Forelimb muscle (tissue), 1 donor: ENCODE measurements at places on chromosomes 2 and 18. TPM values are rescaled to one million over a fixed set of nuclear protein-coding genes. Genes with fewer than 3 reads are reported as not detected.

RAX gene
- not detected for polyA plus RNA-seq

TUBB6 gene
- 224 TPM for polyA plus RNA-seq

- peak; percentile 25 for DNase-seq
Measured at GRCh38 chr2:211745295-211746097, 793.1 kb downstream of the ERBB4 start.

DNA sequence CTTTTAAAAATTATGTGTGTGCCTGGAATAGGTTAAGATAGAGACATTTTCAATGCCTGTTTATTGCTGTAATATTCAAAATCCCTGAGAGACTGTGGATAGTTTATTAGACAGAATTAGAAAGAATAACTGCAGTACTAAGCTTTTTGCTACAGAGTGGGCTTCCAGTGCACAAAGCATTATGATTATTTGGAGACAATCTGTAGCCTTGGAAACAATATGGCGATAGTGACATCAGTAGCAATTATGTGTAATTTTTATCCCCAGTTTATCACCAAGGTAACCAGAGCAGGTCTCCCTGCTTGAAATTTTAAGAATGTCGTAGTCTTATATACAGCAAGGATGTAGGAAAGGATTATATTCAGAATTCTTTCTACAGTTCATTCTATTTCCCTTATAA, 100.0 kb downstream of the MYO3B start:
- no peak for DNase-seq

SGPP2 gene
- 1.2 TPM for polyA plus RNA-seq

CAPG gene
- 12.4 TPM for polyA plus RNA-seq

CCDC74B gene
- polyA plus RNA-seq: 1.1 TPM

CCDC102B gene
- polyA plus RNA-seq: 11.9 TPM

- no peak for DNase-seq
Measured at GRCh38 chr2:38129987-38130386, 54.0 kb upstream of the CYP1B1 start.

IL1A gene
- not detected for polyA plus RNA-seq

DNA sequence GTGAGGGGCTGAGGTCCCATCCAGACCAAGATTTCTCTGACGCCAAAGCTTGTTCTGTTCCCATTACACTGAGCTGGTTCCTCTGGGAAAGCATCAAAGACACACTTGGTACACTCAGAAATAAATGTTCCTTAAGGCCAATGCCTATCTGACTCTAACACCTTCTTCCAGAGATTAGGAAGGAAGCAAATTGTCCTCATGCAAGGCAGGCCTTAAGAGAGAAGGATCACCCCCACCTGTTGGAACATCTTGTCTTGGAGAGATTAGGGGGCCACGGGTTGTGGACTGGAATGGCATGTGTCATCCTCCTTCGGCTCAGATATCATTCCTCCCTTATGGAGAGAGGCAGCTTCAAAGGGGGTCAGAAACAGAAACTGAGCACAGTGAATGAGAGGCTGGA, 100.2 kb downstream of the ANKRD44 start:
- no peak for DNase-seq

MAB21L4 gene
- polyA plus RNA-seq: not detected

UGT1A10 gene
- polyA plus RNA-seq: not detected

DNA sequence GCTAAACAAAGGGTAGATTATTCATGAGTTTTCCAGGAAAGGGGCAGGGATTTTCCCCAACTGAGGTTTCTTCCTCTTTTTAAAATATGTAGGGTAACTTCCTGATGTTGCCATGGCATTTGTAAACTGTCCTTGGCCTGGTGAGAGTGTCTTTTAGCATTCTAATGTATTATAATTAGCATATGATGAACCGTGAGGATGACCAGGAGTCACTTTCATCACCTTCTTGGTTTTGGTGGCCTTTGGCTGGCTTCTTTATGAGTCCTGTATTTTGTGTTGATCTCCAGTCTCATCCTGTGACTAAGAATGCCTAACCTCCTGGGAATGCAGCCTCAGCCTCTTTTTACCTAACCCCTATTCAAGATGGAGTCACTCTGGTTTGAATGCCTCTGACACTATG, 391.0 kb upstream of the LINC00305 start:
- no peak for DNase-seq

DPP10 gene
- 0.32 TPM for polyA plus RNA-seq

HOXD4 gene
- polyA plus RNA-seq: 8.9 TPM

- no peak for DNase-seq
Measured at GRCh38 chr2:128290356-128290755, 28.3 kb downstream of the HS6ST1 start.

DNA sequence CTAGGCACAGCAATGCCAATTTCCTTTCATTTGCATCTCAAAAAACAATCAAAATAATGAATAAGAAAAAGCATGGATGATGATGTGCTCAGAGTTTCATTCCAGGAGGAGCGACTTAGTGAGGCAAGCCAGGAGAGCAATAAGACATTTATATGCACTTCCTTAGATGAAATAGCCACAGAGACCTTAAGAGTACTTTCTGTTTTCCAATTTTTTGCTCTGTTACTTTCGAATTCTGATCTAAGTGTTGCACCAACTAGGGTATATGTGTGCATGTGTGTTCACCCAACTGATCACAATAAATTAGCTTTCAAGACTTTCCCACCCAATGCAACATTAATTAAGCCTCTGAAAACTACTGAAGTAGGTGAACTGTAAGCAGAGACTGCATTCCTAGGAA, 709 bp downstream of the RAB27B start:
- DNase-seq: no peak

- no peak for DNase-seq
Measured at GRCh38 chr2:15945909-15946705, 5.8 kb downstream of the MYCN start.

- DNase-seq: no peak
Measured at GRCh38 chr2:20465716-20466394, 19.0 kb downstream of the RHOB start.

GRCh38 chr2:39595116-39595515, 70.6 kb upstream of the TMEM178A start:
- no peak for DNase-seq

CCDC121 gene
- 5.4 TPM for polyA plus RNA-seq

GRCh38 chr2:11949732-11950523, 203.5 kb downstream of the LPIN1 start:
- DNase-seq: no peak

GRCh38 chr2:111072220-111072871, 48.4 kb upstream of the BCL2L11 start:
- no peak for DNase-seq

ZNF407 gene
- polyA plus RNA-seq: 5.8 TPM

DNA sequence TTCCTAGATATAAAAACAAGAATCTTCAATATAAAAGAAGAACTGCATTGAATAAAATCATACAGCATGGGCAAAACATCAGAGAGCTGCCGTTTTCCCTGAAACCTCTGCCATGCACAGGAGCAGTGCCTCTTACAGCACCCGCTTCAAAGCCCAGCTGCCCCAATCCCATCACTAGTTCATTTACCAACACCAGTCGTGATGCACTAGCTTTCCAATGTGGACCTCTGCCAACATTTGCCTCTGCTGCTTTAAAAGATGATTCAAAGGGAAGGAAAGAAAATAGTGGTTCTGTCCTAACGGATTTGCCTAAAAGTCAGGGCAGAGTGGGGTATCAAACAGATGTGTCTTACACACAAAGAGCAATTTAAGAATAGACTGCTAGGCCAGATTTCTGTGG, 43.4 kb upstream of the AP1S3 start:
- DNase-seq: no peak

GRCh38 chr2:68553098-68553497, 85.7 kb downstream of the APLF start:
- no peak for DNase-seq
